ENCODE measurements at places on chromosomes 5 and 9.

- no peak for DNase-seq
Measured at GRCh38 chr9:134408389-134408788, 82.1 kb downstream of the RXRA start.

DNA sequence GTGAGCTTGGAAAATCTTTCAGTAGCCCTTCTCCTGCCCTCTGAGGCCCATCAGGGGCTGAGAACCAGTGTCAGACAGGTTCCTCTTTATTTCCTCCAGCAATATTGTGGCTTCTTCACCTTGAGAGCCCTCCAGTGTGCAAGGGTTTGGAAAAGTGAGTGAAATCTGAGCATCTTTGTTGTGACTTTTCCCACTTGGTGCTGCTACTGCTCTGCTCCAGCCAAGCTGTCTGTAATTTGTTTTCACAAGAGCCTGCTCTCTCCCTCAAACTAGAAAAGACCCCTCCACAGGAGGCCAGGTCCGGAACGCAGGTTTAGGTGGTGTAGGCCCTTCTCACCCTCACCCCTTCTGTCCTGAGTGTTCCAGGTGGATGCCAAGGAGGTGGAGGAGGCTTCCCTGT, 57.4 kb upstream of the SPRY4 start:
- no peak for DNase-seq

GRCh38 chr5:74476819-74477453, 163.6 kb downstream of the ENC1 start:
- DNase-seq: no peak

DNA sequence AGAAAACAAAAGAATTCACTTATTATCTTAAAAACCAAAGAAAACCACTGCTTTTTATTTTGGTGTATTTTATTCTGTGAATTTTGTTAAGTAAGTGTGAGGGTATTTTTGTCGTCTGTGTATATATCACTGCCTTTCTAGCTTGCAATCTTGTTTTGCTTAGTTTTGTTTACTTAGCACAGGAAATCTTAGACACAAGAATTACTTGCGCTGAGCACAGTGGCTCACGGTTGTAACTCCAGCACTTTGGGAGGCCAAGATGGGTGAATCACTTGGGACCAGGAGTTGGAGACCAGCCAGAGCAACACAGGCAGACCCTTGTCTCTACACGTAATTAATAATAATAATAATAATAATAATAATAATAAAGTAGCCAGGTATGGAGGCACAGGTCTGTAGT, 230.3 kb downstream of the PAPPA start:
- DNase-seq: no peak

DNA sequence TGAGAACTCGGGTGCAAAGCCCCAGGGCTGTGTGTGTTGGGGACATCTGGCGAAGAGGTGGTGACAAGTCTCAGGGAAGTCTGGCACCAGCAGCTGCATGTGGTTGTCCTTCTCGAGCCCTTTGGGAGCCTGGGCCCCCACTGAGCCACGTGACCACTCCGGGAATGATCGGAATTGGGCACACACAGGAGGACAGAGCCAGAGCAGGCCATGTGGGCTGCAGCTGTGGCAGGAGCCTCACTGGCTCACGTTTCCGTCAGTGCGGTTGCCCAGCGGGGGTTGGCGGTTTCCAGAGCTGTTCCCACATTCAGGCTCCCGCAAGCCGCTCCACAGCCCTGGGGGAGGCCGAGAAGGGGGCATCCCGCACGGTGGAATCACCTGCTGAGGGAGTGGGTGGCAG, 6.8 kb upstream of the CEL start:
- no peak for DNase-seq

GRCh38 chr9:37449862-37450632, 15.2 kb downstream of the ZBTB5 start:
- DNase-seq: peak; percentile 96

DNA sequence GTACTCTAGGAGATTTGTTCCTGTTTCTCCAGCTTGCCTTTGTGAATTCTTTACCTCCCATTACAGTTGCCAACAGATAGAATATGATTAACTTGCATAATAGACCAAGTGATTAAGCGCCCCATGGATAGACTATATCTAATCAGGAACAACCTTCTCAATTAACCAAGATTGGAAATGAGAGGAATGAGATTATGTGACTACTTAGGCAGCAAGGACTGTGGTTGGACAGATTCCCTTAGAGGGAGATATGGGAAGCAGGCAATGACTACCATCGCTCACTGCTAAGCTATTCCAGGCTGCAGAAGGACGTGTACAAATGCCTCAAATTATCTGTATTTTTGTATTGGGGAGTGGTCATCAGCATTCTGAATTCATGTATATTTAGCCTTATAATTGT, 278.1 kb upstream of the DAB2 start:
- DNase-seq: peak; percentile 2

GRCh38 chr5:67100301-67100700, 96.3 kb downstream of the CD180 start:
- DNase-seq: no peak

GRCh38 chr9:32306006-32306405, 78.4 kb upstream of the ACO1 start:
- DNase-seq: no peak

DNA sequence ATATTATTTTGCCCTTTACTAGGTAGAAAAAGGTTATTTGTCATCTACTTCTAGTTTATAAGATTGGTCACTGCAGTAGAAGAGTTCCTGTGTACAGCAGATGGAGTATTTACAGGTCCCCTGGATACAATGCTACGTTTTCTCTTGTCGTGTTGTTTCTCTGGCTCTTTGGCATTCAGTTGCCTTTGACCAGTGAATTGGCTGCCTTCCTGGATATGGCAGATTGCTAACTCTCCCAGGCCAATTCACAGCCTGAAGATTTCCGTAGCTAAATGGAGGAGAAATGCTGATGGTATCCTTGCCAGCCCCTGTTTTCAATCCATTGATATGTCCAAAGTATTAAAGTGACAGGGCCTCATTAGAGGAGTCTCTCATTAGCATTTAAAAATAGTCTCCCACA, 32.5 kb upstream of the GNAQ start:
- DNase-seq: no peak

DNA sequence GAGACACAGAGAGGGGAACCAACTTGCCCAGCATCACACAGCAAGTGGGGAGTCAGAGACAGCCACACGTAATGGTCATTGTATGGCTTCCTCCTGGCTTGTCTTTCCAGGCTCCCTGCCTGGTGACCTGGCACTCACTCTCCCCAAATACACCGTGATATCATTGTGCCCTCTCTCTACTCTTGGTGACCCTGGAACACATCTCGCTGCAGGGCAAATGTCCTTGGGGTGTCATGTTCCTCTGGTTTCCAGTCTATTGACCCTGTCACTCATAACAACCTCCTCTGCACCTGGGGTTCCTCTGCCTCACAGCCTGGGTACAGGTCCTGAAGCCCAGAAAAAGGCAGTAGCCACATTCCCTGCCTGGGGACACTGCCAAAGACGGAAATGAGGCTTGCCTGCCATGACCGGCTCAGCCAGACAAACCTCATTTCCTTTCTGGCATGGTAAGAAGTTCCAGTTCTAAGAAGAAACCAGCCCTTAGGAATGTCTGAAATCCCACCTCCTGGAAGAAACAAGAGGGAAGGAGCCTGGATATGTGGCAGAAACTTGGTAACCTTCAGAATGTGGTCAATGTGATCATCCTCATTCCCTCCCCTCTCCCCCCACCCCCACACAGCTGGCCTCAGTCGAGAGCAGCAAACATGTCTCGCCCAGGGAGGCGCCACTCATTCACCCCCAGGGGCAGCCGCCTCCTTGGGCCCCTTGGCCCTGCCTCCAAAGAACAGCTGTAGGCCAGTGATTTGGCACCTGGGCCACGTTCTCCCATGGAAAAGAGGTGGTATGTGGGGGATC, 30.6 kb upstream of the SMU1 start:
- peak; percentile 12 for DNase-seq

- DNase-seq: no peak
Measured at GRCh38 chr5:7039074-7039473, 325.8 kb downstream of the TENT4A start.

DNA sequence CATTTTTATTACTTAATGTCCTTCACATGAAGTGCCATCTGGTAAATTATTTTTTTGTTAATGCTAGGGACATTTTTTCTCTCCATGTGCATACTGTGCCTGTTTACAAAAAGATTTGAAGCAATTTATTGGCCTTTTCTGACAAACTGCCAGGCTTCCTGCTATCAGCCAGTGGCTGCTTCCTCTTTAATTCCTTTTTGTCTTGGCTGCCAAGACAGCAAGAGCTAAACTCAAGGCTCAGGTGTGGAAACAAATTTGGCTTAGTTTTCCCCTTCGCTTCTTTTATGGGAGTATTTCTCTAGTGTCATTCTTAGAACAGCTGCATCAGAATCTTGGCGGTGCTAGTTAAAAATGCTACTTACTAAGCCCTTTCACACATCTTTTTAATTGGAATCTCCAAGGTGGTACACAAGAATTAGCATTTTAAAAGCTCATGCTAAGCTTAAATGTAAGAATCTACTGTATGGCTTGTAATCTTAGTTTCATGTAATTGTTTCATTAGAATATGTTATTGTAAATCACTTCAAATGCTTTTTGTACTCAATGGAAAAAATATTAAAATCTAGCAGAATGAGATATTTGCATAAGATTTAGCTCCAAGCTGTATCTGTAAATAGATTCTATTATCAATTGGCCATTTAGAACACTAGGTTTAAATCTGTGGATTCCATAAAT, 134.2 kb upstream of the RASGRF2 start:
- no peak for DNase-seq

DNA sequence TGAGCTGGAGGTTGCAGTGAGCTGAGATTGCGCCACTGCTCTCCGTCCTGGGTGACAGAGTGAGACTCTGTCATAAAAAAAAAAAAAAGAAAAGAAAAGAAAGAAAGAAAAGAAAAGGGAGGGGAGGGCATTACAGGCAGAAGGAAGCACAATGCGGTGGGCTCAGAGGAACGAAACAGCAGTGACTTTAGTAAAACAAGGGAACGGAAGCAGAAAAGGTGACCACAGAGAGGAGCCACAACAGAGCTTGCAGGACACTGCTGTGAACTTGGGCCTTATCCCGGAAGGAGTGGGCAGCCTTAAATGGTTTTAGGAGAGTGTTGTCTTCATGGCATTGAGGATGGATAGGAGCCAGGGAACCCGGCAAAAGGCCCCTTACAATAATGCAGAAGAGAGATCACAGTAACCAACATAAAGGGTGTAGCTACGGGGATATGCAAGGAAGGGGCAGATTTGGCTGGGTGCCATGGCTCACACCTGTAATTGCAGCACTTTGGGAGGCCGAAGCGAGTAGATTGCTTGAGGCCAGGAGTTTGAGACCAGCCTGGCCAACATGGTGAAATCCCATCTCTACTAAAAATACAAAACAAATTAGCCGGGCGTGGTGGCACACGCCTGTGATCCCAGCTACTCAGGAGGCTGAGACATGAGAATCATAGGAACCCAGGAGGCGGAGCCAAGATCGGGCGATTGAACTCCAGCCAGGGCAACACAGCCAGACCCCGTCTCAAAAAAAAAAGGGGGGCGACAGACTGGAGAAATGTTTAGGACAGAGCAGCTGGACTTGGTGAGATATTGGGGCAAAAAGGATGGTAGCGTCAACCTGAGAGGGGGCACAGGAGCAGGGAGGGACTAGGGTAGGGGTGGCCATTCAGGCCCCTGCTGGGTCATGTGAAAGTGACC, 83.9 kb upstream of the ZBTB43 start:
- DNase-seq: no peak

- no peak for DNase-seq
Measured at GRCh38 chr5:133385346-133385745, 227.0 kb downstream of the FSTL4 start.

- DNase-seq: no peak
Measured at GRCh38 chr5:6829150-6829784, 116.0 kb downstream of the TENT4A start.

DNA sequence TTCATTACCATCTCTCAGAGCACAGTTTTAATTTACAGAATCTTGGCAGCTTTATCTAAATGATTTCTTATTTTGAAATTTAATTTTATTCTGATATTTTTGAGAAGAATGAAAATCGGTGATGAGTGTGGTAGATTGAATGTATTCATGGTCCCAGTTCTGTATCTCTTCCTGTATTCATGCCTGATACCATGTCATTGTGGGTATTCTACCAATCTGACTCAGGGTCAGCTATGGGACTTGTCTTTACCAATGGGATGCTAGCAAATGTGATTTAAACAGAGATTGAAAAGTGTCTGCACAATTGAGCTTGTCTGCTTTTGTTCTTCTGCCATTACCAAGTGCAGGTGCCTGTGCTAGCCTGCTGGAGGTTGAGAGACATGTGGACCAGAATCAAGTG, 17.8 kb upstream of the ZNF618 start:
- no peak for DNase-seq

- no peak for DNase-seq
Measured at GRCh38 chr5:169429044-169429443, 128.1 kb upstream of the SLIT3 start.

DNA sequence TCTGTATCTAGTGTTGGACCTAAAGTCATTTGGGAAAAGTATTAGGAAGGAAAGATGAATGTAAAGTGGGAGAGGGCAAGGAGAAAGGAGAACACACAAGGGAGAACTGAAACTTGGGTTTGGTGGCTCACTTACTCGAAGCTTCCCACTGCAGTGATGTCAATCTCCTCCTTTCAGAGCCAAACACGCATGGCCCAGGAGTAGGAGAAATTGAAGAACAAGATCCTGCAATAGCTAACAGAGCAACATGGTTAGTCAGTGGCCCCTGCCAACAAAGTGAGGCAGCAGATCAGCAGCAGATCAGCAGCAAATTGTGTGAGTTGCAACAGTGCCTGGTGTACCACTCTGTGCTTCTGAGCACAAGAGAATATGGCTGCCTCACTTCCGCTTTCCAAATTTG, 366.4 kb downstream of the PSAT1 start:
- DNase-seq: no peak

DNA sequence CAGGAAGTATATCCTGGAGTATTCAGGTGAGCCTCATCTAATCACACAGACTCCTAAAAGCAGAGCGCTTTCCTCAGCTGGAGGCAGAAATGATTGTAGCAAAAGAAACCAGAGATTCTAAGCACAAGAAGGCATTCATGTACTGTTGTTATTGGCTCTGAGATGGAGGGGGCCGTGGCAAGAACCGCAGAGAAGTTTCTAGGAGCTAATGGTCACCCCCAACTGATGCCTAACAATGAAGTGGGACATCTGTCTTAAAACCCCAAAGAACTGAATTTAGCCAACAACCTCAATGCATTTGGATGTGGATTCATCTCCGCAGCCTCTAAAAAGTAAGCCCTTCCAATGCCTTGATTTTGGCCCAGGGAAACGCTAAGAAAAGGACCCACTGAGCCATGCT, 76.3 kb downstream of the ADAMTSL1 start:
- no peak for DNase-seq

DNA sequence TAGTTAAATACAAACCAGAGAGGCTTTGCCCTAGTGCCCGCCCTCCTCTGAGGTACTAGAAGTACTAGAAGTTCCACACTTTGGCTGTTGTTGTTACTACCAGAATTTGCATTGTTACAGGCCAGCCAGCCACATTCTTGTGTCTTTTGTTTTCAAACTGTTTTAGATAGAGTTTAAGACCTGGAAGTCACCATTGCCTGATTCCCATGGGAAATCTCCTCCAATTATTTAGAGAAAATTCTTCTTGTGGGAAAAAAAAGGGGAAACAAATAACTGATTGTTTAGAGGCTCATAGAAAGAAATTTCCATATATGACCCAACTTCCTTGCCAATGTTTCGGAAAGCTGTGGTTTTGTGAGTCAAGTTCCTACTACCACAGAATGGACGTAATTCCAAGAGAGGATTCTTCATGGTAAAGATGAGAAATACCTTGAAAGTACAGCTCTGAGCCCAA, 252.2 kb downstream of the GOLPH3 start:
- DNase-seq: no peak

GRCh38 chr5:72539038-72539437, 31.8 kb upstream of the ZNF366 start:
- DNase-seq: peak; percentile 30

- DNase-seq: no peak
Measured at GRCh38 chr9:130110596-130111021, 56.9 kb downstream of the GPR107 start.

All from NCI-H82 (cell line).